ENCODE measurements at places on chromosomes 2 and 18. TPM values are rescaled to one million over a fixed set of nuclear protein-coding genes. Genes with fewer than 3 reads are reported as not detected.

GRCh38 chr2:49371128-49371701, 216.9 kb upstream of the FSHR start:
- no peaks in the 10 kb centered on the region for H3K27me3 ChIP-seq
- no peak overlapping the region for H3K4me3 ChIP-seq
- DNase-seq = no peak
- no peaks in the 10 kb centered on the region for H3K36me3 ChIP-seq
- H3K4me1 ChIP-seq = no peaks in the 10 kb centered on the region

GRCh38 chr2:96684883-96685576, 42.5 kb downstream of the FER1L5 start:
- no peaks in the 10 kb centered on the region for H3K36me3 ChIP-seq
- no peak overlapping the region for H3K27ac ChIP-seq
- H3K27me3 ChIP-seq = no peaks in the 10 kb centered on the region
- DNase-seq = no peak
- H3K4me1 ChIP-seq = no peaks in the 10 kb centered on the region
- no peak overlapping the region for H3K4me3 ChIP-seq

- H3K27me3 ChIP-seq = no peaks in the 10 kb centered on the region
- DNase-seq = no peak
- no peaks in the 10 kb centered on the region for H3K36me3 ChIP-seq
- H3K27ac ChIP-seq = peak overlapping the region; percentile 85
- H3K4me1 ChIP-seq = peaks cover 5% of the 10 kb centered on the region
Observed at GRCh38 chr2:217857624-217858506, 144.9 kb downstream of the TNS1 start.

DNA sequence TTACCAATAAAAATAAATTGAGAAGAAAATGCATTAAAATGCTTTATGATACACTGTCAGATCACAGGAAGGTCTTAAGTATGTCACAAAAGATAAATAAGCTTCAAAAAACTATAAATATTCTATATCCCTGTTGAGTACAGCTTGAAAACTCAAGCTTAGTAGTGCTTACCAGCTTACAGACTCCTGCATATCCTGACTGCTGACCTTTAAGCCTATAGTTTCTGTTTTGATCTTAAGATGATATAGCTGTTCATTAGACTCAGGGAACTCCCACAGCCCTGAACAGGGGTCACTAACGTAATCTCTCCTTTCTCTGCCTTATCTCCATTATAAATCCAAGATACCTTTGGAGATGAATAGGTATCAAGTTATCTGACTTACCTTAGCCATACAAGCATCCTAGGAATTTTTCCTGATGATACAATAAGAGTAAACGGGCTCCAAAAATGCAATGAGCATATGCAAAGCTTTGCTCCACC, 93.7 kb upstream of the RBBP8 start:
- peak overlapping the region; percentile 59 for H3K27ac ChIP-seq
- no peak overlapping the region for H3K4me3 ChIP-seq
- DNase-seq = no peak
- no peaks in the 10 kb centered on the region for H3K27me3 ChIP-seq
- no peaks in the 10 kb centered on the region for H3K36me3 ChIP-seq

GRCh38 chr2:215403441-215404347, 32.2 kb downstream of the FN1 start:
- DNase-seq = no peak
- no peak overlapping the region for H3K4me3 ChIP-seq
- H3K36me3 ChIP-seq = no peaks in the 10 kb centered on the region

DNA sequence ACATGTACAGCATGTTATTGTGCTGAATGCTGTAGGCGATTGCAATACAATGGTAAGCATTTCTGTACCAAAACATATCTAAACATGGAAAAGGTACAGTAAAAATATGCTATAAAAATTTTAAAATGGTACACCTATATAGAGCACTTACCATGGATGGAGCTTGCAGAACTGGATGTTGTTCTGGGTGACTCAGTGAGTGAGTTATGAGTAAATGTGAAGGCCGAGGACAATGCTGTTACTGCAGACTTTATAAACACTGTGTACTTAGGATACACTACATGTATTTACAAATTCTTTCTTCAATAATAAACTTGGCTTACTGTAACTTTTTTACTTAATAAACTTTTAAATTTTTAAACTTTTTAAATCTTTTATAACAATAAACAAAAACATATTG, 473.4 kb upstream of the UBE2E3 start:
- DNase-seq = no peak
- no peak overlapping the region for H3K4me3 ChIP-seq
- H3K27ac ChIP-seq = no peak overlapping the region
- H3K36me3 ChIP-seq = no peaks in the 10 kb centered on the region
- H3K27me3 ChIP-seq = no peaks in the 10 kb centered on the region

DNA sequence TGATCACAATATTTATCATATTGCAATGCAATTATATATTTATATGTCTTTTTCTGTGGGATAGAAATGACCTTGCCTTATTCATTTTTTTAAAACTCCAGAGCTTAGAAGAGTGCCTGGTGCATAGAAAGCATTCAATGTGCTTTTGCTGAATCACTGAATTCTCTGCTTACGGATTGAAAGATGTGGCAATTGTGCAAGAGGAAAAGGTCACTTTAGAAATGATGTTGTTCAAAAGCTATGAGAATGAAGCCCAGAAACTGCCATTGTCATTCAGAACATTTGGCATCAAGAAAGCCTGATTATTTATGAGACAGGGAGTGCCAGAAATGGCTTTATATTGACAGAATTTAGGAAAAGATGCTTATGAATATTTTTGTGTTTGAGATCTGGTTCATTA, 678.6 kb upstream of the CDH2 start:
- no peak for DNase-seq
- no peaks in the 10 kb centered on the region for H3K36me3 ChIP-seq
- H3K27me3 ChIP-seq = no peaks in the 10 kb centered on the region
- H3K27ac ChIP-seq = no peak overlapping the region

- no peaks in the 10 kb centered on the region for H3K27me3 ChIP-seq
- H3K27ac ChIP-seq = peak overlapping the region; percentile 67
- DNase-seq = no peak
- no peaks in the 10 kb centered on the region for H3K36me3 ChIP-seq
- no peaks in the 10 kb centered on the region for H3K4me1 ChIP-seq
Observed at GRCh38 chr2:215137741-215138340, 585 bp downstream of the ABCA12 start.

The STAMBP gene
- 26.1 TPM for total RNA-seq

The AP1S3 gene
- 4.7 TPM for total RNA-seq

- no peaks in the 10 kb centered on the region for H3K36me3 ChIP-seq
- no peak overlapping the region for H3K4me3 ChIP-seq
- peak; percentile 95 for DNase-seq
- no peaks in the 10 kb centered on the region for H3K27me3 ChIP-seq
- peak overlapping the region; percentile 69 for H3K27ac ChIP-seq
Observed at GRCh38 chr2:235050980-235051351, 99.1 kb downstream of the SH3BP4 start.

DNA sequence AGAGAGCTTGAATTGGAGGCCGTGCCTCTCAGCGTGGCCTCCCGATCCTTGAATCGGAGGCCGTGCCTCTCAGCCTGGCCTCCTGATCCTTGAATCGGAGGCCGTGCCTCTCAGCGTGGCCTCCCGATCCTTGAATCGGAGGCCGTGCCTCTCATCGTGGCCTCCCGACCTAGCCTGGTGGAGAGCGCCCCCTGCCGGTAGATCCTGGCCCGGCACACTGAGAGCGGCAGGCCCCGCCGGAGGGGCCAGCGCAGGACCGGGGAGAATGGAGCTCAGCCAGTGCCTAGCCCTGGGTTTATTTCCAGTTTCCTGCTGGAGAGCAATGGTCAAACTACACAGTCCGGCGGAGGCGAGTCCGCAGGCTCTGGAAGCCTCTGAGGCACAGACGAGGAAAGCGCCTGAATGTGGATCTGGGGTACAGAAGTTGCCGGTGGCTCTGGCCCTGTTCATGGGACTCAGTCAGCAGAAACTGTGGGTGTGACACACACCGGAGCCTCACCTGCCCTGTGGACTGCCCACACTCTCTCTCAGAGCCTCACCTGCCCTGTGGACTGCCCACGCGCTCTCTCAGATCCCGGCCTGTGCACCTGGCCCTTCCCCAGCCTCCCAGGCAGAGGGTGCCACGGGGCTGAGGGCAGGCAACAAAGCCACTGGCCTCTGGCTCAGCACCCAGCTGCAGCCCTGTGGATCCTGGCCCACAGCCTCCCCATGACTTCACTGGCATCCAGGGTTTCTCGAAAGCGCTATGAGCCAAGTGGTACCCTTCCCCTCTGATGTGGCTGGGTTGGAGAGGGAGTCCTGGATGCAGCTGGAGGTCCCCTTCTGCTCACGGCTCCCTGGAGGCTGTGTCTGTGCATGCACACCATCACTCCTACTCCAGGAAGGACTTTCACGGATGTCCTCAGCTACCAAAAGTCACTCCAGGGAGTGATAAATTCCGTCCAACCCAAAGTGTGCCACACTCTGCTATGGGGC, 1.5 kb downstream of the IL36B start:
- no peak overlapping the region for H3K4me3 ChIP-seq
- H3K27ac ChIP-seq = no peak overlapping the region
- no peaks in the 10 kb centered on the region for H3K27me3 ChIP-seq
- no peaks in the 10 kb centered on the region for H3K4me1 ChIP-seq
- H3K36me3 ChIP-seq = no peaks in the 10 kb centered on the region

- H3K4me3 ChIP-seq = no peak overlapping the region
- no peaks in the 10 kb centered on the region for H3K27me3 ChIP-seq
- H3K36me3 ChIP-seq = no peaks in the 10 kb centered on the region
- H3K4me1 ChIP-seq = no peaks in the 10 kb centered on the region
- no peak overlapping the region for H3K27ac ChIP-seq
- no peak for DNase-seq
Observed at GRCh38 chr18:2948038-2948437, 64.9 kb downstream of the LPIN2 start.

DNA sequence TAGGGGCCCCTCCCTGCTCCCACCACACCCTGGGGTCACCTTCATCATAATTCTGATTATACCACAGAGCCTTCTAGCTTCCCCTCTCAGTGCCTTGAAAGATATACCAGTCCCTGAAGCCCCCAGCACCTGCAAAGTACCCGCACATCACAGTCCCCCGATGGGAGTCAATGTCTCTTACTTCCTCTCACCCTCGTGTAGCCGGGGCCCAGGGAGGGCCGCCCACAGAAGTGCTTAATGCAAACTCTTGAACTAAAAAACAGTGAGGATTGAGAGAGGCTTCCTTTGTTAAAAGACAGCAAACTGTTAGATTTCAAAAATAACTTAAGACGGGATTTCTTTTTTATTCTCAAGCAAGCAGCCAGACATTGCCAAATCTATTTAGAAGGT, 76.5 kb downstream of the SFXN5 start:
- no peaks in the 10 kb centered on the region for H3K27me3 ChIP-seq
- H3K4me1 ChIP-seq = peaks cover 1% of the 10 kb centered on the region
- no peak for DNase-seq
- H3K4me3 ChIP-seq = no peak overlapping the region
- no peaks in the 10 kb centered on the region for H3K36me3 ChIP-seq

The PROC gene
- total RNA-seq = not detected

GRCh38 chr2:68861330-68861729, 9.9 kb downstream of the BMP10 start:
- DNase-seq = no peak
- H3K27me3 ChIP-seq = no peaks in the 10 kb centered on the region
- no peaks in the 10 kb centered on the region for H3K36me3 ChIP-seq
- H3K4me1 ChIP-seq = no peaks in the 10 kb centered on the region
- no peak overlapping the region for H3K4me3 ChIP-seq

DNA sequence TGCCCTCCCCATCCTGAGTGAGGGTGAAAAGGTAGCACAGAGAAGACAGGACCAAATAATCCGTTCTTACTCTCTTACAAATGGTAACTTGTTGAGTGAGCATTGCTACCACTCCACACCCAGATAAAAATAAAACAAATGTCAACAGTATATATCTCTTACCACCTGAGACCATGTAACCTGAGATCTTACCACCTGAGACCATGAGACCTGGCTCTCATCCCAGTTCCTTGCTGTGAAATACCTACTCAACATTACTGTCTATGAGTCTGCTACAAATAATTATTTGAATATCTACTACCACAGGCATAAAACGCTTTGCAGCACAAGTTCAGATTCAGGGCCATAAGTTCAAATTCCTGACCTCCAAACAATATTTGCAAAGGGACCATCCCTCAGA, 234.7 kb downstream of the C1D start:
- H3K27ac ChIP-seq = no peak overlapping the region
- no peak overlapping the region for H3K4me3 ChIP-seq
- no peak for DNase-seq
- H3K4me1 ChIP-seq = no peaks in the 10 kb centered on the region
- no peaks in the 10 kb centered on the region for H3K27me3 ChIP-seq

DNA sequence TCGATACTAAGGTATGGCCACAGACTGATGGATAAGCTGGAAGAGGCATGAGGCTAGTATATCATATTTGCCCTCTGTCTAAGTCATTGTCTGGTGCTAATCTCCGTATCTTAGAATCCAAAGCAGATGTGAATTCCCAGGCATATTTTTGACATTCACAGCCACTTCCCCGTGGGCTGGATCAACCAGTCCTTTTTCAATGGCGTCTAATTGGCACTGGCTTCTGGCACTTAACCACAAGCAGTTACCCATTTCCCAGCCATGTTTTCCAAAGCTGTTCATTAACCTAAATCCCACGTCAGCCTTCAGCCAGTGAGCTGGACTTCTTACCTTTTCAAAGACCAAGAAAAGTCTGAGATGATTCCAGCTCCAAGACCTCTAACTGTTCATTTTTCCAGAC, 20.7 kb upstream of the ZNF407 start:
- no peak for DNase-seq
- H3K4me1 ChIP-seq = no peaks in the 10 kb centered on the region
- no peak overlapping the region for H3K27ac ChIP-seq
- no peaks in the 10 kb centered on the region for H3K27me3 ChIP-seq

GRCh38 chr2:23707096-23707495, 219.8 kb downstream of the ATAD2B start:
- DNase-seq = no peak
- H3K4me1 ChIP-seq = no peaks in the 10 kb centered on the region
- H3K4me3 ChIP-seq = no peak overlapping the region
- no peak overlapping the region for H3K27ac ChIP-seq

DNA sequence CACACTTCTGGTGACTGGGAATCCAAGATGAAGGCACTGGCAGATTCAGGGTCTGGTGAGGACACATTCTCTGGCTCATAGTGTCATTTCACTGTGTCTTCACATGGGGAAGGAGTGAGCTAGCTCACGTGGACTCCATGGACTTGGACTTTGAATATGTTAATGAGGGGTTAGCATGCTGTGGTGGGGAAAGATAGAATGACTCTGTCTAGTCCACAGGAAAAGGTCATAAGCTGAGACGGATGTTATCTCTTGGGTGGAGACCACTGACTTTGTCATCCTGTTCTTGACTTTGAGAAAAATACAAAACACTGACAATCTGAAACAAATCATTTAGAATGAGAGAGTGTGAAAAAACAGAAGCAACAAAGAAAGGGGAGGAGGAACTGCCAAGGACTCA, 145.9 kb downstream of the PIK3C3 start:
- no peaks in the 10 kb centered on the region for H3K4me1 ChIP-seq
- H3K27me3 ChIP-seq = no peaks in the 10 kb centered on the region
- no peak overlapping the region for H3K4me3 ChIP-seq
- no peak overlapping the region for H3K27ac ChIP-seq

The CEBPZOS gene
- total RNA-seq = 21.6 TPM

GRCh38 chr2:182291296-182291695, 135.5 kb downstream of the PDE1A start:
- H3K36me3 ChIP-seq = no peaks in the 10 kb centered on the region
- H3K27me3 ChIP-seq = no peaks in the 10 kb centered on the region
- H3K4me3 ChIP-seq = no peak overlapping the region
- H3K4me1 ChIP-seq = no peaks in the 10 kb centered on the region
- H3K27ac ChIP-seq = no peak overlapping the region

The PDCD1 gene
- 0.88 TPM for total RNA-seq

The SAG gene
- not detected for total RNA-seq

The ADAM17 gene
- total RNA-seq = 65.9 TPM

Measured in breast epithelium (tissue), 4 donors.